ENCODE measurements at places on chromosomes 12 and 14. TPM values are rescaled to one million over a fixed set of nuclear protein-coding genes. Genes with fewer than 3 reads are reported as not detected.

SDR9C7 gene
- polyA plus RNA-seq: not detected

ASPG gene
- polyA plus RNA-seq: not detected

ADGRD1 gene
- polyA plus RNA-seq: 0.50 TPM

KRT5 gene
- polyA plus RNA-seq: not detected

KLRC1 gene
- polyA plus RNA-seq: 4.5 TPM

CISTR gene
- polyA plus RNA-seq: not detected

GALNT6 gene
- polyA plus RNA-seq: 4.6 TPM

CEBPE gene
- not detected for polyA plus RNA-seq

LIN7A gene
- not detected for polyA plus RNA-seq

P2RX2 gene
- polyA plus RNA-seq: not detected

CCDC175 gene
- not detected for polyA plus RNA-seq

PRIMA1 gene
- not detected for polyA plus RNA-seq

SERPINA9 gene
- 0.63 TPM for polyA plus RNA-seq

ANO6 gene
- polyA plus RNA-seq: 18.0 TPM

MYBPC1 gene
- not detected for polyA plus RNA-seq

ULK1 gene
- 1.6 TPM for polyA plus RNA-seq

GZMH gene
- polyA plus RNA-seq: 24.2 TPM

RASAL1 gene
- polyA plus RNA-seq: not detected

FOXG1 gene
- not detected for polyA plus RNA-seq

BDKRB1 gene
- polyA plus RNA-seq: not detected

RDH16 gene
- 0.09 TPM for polyA plus RNA-seq

KRT3 gene
- not detected for polyA plus RNA-seq

TMEM106C gene
- 41.4 TPM for polyA plus RNA-seq

KERA gene
- polyA plus RNA-seq: not detected

DAO gene
- not detected for polyA plus RNA-seq

VDR gene
- 0.61 TPM for polyA plus RNA-seq

KIF26A gene
- not detected for polyA plus RNA-seq

NANOG gene
- polyA plus RNA-seq: not detected

MYF6 gene
- polyA plus RNA-seq: not detected

GLIPR1L2 gene
- polyA plus RNA-seq: 1.6 TPM

GPR68 gene
- polyA plus RNA-seq: 1.6 TPM

VSIG10 gene
- 3.4 TPM for polyA plus RNA-seq

ANKS1B gene
- polyA plus RNA-seq: not detected

ALG10B gene
- polyA plus RNA-seq: 0.63 TPM

CRACR2A gene
- 10.1 TPM for polyA plus RNA-seq

SIX6 gene
- not detected for polyA plus RNA-seq

SLCO1C1 gene
- polyA plus RNA-seq: not detected

AMDHD1 gene
- polyA plus RNA-seq: 2.7 TPM

CKB gene
- 0.61 TPM for polyA plus RNA-seq

KCNA5 gene
- polyA plus RNA-seq: not detected

KIF21A gene
- polyA plus RNA-seq: 1.8 TPM

GUCY2C gene
- 0.85 TPM for polyA plus RNA-seq

SLC38A4 gene
- polyA plus RNA-seq: not detected

EIF2S3B gene
- 0.41 TPM for polyA plus RNA-seq

OR4K17 gene
- polyA plus RNA-seq: not detected

KLHL33 gene
- 0.10 TPM for polyA plus RNA-seq

Data from IgD-negative memory B cell (primary cell).